Kidney epithelial cell (primary cell): ENCODE measurements at places on chromosomes 6 and 20. TPM values are rescaled to one million over a fixed set of nuclear protein-coding genes. Genes with fewer than 3 reads are reported as not detected.

- DNase-seq = no peak
Measured at GRCh38 chr6:81511423-81511822, 241.1 kb downstream of the TENT5A start.

- no peak for DNase-seq
Measured at GRCh38 chr6:132993738-132994137, 179.4 kb downstream of the RPS12 start.

GRCh38 chr6:3813150-3813780 is 35.9 kb upstream of the FAM50B start:
- no peak for DNase-seq

- DNase-seq = no peak
Measured at GRCh38 chr20:38445381-38445796, 10.3 kb upstream of the SNHG17 start.

- DNase-seq = peak; percentile 81
Measured at GRCh38 chr6:137233911-137234863, 15.0 kb upstream of the IFNGR1 start.

DNA sequence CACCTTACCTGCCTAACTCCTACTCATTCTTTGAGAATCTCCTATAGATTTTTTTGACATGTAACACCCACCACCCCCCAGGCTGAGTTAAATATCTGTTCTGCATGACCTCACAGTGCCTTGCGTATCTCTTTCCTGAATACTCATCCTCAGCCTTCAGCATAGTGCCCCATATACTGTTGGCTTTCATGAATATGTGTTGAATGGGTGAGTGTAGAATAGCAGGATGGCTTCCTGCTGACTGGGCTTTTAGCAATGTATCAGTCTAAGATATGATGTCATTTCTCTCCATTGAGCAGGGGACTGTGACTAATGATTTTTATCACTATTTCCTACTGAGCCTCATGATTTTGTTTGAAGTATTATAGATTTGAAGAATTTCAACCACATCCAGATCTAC is 361.6 kb upstream of the MARCKS start:
- DNase-seq = peak; percentile 39

- peak; percentile 41 for DNase-seq
Measured at GRCh38 chr6:42075159-42075838, 25.0 kb downstream of the TAF8 start.

DNA sequence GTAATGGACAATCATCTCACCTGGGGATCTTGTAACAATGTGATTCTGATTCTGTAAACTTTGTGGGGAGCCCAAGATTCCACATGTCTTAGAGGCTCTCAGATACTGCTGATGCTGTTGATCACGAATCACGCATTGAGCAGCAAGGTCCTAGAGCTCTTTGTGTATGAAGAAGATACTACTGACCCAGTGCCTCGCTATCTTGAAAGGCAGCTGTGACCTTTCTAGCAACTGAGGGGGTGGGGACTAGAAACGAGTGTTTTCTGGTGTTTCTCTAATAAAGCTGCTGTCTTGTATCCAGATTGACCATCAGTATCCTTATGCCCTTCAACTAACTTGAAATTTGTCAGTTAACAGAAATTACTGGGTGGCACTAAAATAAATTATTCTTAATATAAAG is 142.9 kb downstream of the MTHFD1L start:
- DNase-seq = no peak

The MCCD1 gene
- total RNA-seq = not detected in 2 replicates

The SHLD1 gene
- total RNA-seq = 1.3 and 1.6 TPM in 2 replicates
